ENCODE measurements at places on chromosomes 16 and 17.

GRCh38 chr17:29588017-29588561 is 1.4 kb downstream of the GIT1 start:
- no peak for DNase-seq

GRCh38 chr17:7943291-7943690 is 11.3 kb downstream of the CNTROB start:
- DNase-seq: no peak

DNA sequence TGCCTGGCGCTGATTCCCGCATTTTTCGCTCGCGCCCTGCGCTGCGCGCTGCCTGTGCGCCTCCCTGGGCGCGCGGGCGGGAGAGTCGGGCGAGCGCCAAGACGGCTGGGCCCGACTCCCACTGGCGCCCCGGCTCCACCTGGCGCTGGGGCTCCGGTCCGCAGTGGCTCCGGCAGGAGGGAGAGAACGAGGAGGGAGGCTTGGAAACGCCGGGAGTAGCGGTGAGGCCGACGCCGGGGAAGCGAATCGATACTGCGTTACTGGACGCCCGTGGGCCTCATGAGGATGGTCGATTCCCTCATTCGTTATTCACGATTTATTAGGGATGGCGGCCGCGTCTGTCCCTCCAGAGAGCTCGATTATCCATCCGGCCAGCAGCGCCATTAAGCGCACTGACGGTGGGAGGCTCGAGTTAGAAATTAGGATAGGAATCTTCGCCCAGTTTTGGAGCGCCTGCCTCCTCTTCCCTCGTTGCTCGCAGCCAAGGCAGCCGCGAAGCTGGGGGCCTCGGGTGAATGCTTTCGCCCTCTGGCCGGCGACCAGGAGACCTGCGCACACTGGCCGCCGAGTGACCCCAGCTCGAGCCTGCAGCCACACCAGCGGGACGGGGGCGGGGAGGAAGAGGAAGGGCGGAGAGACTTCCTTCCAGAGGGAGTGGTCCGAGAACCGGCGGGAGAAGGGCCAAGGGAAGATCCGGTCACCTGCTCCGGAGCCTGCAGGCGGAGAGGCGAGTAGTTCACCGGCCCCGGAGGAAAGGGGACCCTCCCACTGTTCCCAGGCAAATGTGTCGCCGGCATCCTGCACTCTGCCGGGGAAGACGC is 1.3 kb upstream of the PCGF2 start:
- DNase-seq: peak; percentile 89

GRCh38 chr17:73379826-73380225 is 68.0 kb upstream of the CDC42EP4 start:
- DNase-seq: no peak

- DNase-seq: peak; percentile 66
Observed at GRCh38 chr16:3058139-3059030, 7.1 kb upstream of the IL32 start.

- DNase-seq: no peak
Observed at GRCh38 chr17:56793957-56794356, 39.8 kb downstream of the C17orf67 start.

GRCh38 chr17:7744416-7744815 is 26.9 kb downstream of the DNAH2 start:
- no peak for DNase-seq

DNA sequence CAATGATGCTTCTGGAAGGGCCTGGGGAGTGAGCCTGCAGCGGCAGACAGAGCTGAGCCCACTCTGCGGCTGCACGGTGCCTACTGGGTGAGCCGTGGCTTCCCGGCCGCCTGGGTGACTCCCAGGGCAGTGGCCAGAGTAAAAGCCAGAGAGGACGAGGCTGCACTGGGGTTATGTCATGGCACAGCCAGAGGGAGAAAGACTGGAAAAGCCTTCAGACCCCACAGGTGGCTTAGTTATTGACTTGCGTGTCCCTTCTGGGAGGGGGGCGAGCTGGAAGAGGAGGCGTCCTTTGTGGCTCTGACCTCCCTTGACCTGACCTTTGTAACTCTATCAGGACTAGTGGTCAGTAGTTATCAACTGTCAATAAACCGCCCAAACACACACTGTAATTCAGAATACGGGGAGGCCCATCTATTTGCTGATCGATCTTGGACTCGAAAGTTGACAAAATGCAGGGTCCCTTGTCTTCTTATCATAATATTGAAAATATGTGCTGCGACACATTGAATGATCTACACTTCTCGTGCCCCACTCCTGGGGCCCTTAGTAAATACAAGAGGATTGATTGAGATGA is 385.9 kb upstream of the ZFHX3 start:
- DNase-seq: no peak

DNA sequence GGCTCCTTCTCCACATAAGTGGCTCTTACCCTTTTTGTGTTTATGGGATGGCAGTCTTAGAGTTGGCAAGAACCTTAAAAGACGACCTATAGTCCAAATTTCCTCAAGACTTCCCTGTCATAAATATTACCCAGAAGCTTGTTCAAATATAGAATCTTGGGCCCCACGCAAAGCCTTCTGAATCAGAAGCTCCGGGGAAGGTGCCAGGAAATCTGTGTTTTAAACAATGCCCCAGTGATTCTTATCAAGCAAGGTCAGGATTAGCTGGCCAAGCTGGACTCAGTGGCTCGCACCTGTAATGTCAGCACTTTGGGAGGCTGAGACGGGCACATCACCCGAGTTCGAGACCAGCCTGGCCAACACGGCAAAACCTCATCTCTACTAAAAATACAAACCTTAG is 85.7 kb downstream of the TIMM22 start:
- DNase-seq: no peak

- DNase-seq: no peak
Observed at GRCh38 chr16:23729503-23730424, 16.7 kb upstream of the ERN2 start.

- DNase-seq: peak; percentile 86
Observed at GRCh38 chr17:74567397-74567796, at the start of gene CD300H. Gene CD300H (minus strand): TSS chr17:74567509.

DNA sequence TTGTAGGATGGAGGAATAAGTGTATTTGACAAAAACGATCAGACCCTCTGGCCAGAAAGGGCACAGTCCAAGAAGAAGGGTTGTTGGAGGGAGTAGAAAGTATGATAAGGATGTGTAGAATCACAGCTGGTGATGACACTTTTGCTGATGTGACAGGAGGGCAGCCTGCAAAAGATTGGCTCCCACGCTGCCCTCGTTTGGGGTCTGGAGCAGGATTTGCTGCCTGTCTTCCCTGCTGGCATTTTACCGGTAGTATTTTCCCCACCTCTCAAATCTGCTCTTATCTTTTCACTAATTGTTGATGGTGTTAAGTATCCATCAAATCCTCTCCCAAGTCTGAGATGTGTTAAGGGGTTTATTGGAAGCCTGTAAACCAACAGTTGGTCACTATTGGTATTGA is 208.8 kb downstream of the CCDC182 start:
- no peak for DNase-seq

DNA sequence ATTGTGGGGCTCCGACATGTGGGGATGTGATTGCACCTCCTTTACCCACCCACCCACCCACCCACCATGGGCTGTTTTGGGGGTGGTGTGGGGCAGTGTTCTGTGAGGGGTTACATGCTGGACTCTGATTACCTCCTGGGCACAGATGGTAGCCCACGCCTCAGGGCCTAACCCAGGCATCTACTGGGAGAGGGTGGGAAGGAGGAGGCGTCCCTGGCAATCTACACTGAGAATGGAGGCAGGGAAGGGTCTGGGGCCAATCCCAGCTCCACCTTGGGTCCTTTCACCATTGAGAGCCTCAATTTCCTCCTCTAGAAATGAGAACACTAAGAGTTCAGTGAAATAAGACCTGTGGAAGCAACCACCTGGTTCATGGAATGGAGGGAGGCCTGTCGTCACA is 11.7 kb upstream of the DOK4 start:
- no peak for DNase-seq

DNA sequence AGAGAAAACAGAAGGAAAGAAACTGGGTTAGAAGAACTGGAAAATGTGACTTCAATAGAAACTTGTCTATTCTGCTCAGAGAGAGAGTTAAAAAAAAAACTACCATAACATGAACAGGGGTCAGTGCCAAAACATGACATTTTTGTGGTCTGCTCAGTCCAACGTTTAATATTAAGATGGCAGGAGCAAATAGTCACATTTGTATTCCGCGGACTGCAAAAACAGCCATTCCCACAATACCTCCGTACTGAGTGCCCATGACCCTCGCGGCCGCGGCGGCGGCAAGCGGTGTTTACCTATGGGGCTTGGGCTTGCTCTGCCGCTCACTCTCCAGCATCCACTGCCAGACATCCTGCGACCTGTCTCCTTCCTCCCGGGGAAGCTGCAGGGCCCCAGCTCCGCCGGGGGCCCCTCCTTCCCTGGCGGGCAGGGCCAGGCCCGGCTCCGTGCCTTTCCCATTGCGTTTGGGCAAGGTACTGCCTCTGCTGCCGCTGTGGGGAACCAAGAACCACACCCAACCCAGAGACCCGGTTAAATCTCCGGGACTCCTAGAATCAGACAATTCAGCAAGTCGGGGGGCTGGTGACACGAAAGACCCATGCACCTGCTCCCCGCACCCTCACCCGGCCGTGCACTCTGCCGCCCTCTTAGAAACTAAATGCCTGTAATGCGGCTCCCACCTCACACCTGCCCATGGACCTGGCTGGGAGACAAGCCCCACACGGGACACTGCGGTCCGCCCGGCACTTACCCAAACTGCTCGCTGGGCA is 24.7 kb downstream of the AXIN2 start:
- DNase-seq: no peak

DNA sequence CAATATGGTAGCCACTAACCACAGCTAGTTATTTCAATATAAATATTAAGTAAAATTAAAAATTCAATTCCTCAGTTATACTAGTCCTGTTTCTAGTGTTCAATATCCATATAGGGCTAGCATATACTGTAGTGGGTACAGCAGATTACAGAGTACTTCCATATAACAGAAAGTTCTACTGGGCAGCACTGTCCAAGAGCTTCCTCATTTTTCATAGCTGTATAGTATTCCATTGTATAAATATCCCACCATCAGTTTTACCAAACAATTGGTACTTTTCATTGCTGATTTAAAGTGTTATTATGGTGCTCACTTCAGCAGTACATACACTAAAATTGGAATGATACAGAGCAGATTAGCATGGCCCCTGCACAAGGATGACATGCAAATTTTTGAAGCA is 20.4 kb downstream of the ACSM3 start:
- no peak for DNase-seq

DNA sequence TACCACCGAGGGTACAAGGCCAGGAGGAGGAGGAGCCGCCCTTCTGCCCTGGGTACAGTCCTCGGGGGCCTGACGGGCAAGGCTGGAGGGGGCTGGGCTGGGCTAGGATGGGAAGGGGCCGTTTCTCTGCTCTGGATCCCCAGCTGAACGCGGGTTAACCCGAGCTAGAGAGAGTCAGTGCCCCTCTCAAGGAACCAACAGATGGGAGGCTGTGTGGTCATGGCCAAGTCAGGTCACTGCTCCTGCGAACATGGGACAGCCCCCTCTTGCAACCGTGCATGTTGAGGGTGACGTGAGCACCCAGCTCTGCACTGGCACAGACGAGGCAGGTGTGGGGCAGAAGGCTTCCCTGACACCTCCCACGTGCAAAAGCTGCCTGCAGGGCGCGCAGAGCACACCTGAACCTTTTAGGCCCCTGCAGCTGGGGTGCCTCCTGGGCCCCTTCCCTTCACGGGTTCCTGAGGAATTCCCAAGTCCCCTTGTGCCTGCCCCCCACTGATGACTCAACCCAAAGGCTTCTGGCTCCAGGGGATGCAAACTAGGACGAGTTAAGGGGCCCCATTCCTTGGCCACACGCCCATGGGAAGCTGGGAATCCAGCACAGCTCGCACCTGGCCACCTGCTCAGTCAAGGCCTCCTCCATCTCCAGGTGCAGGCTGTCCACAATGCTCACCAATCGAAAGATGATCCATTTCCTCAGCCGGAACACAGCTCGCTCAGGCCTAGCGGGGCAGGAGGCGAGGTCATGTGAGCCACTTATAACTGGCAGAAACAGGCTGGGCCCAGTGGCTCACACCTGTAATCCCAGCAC is 6.3 kb downstream of the MYBBP1A start:
- no peak for DNase-seq

DNA sequence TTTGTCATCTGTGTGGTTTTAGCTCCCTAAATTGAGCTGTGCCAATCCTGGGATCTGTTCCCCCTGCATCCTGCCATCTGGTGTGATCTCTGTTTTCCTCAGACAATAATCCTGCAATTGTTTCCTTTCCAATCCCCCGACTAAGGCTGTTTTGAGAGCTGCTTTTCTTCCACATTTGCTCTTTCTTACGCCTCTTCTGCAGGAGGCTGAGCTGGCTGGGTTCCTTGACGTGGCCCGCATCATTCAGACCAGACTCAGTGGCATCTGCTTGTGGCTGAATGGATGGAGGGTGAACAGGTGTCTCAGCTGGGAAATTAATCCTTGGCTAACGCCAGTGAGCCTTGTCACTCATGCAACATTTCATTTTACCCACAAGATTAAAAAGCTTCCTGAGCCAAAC is 9.8 kb upstream of the MED9 start:
- peak; percentile 81 for DNase-seq

- no peak for DNase-seq
Observed at GRCh38 chr16:23064639-23065038, 84.6 kb downstream of the USP31 start.

DNA sequence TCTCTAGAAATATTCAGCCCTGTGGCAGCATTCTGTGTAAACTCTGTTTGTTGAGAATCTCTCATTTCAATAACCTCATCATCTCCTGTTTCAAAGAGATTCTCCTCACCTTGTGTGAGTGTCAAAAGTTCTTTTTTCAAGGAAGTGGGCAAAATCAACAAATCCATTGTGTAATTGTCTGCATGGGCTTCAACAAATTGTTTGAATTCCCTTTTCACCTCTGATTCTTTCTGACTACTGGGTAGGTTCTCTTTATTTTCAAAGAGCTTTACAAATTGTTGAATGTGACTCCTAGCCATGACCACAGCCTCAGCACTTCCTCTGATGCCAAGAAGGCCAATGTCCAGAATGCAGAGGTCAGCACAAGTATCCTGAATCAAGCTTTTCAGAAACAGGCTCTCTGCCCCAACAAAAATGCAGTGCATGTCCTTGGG is 48.0 kb downstream of the N4BP1 start:
- no peak for DNase-seq

DNA sequence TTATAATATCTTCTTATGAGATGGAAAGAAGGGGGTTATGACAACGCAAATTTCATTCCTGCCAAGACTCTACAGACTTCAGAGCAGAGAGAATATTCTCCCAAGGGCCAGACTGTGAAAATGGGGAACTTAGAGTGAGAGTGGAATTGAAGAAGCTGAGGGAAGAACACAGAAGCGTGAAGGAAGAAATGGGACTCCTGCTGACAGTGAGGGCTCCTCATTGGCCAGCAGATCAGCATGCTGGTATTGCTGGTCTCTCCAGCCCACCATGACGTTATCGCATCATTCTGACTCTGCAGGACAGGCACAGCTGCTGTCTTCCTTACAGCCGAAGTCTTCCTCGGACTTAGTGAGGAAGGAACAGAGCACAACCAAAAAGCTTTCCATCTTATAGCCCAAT is 24.3 kb downstream of the CCL4 start:
- DNase-seq: no peak

GRCh38 chr17:80720610-80721577 is 176.3 kb downstream of the RPTOR start:
- peak; percentile 25 for DNase-seq
